Stimulated activated CD8-positive, alpha-beta memory T cell treated with anti-CD3 and anti-CD28 coated beads, Interleukin-15, amount 100 ng/mL, for 24 hours (primary cell): ENCODE measurements at places on chromosomes 16 and 17.

DNA sequence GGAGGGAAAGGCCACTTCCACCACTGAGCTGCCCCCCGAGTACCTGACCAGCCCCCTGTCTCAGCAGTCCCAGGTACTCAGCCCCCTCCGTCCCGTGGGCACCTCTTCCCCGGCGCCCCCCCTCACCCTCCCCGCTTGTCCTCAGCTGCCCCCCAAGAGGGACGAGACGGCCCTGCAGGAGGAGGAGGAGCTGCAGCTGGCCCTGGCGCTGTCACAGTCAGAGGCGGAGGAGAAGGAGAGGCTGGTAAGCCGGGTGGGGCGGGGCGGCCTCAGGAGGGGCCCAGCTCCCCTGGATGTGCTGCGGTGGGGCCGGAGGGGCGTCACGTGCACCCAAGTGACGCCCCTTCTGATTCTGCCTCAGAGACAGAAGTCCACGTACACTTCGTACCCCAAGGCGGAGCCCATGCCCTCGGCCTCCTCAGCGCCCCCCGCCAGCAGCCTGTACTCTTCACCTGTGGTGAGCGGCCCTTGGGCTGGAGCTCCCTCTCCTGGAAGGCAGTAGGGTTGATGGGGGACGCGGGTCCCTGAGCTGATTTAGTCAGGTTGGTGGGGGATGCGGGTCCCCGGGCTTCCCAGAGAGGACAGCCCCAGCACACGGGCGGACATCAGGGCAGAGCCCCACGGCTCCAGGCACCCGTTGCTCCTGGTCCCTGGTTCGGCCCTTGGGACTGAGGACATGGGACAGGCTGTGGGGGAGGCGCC is 9.5 kb upstream of the MRPL12 start:
- no peak for DNase-seq

- DNase-seq: no peak
Observed at GRCh38 chr17:48330421-48330820, 99.6 kb downstream of the SKAP1 start.

- DNase-seq: no peak
Observed at GRCh38 chr16:49750341-49751000, 105.4 kb downstream of the ZNF423 start.

- no peak for DNase-seq
Observed at GRCh38 chr16:20846030-20846429, 39.7 kb downstream of the REXO5 start.

DNA sequence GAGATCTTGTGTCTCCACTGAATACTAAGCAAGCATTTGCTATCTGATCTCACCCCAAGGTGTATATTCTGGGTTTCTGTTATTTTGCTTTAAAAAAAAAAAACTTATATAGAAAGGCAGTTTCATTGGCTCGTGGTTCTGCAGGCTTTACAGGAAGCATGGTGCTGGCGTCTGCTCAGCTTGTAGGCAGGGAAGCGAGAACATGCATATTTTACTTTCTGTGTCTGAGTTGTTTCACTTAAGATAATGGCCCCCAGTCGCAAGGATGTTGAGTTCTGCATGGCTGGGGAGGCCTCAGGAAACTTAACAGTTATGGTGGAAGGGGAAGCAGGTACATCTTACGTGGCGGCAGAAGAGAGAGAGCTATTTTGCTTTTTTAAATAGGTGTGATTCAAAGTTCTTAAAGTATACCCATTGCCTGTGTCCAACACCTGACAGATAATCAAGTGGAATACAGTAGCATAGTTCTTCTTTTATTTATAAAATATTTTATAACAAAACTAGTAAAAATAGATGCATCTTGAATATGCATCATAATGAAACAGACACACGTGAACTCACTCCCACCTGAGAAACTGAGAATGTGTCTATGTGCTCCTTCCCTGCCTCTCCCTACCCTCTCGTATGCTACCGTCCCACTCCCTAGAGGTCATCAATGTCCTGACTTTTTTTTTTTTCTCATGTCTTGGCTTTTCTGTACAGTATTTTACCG is 15.4 kb upstream of the ARHGAP17 start:
- no peak for DNase-seq

- no peak for DNase-seq
Observed at GRCh38 chr16:27725236-27726000, 175.5 kb downstream of the KATNIP start.

GRCh38 chr17:50035421-50035879 is 20.5 kb upstream of the ITGA3 start:
- no peak for DNase-seq

DNA sequence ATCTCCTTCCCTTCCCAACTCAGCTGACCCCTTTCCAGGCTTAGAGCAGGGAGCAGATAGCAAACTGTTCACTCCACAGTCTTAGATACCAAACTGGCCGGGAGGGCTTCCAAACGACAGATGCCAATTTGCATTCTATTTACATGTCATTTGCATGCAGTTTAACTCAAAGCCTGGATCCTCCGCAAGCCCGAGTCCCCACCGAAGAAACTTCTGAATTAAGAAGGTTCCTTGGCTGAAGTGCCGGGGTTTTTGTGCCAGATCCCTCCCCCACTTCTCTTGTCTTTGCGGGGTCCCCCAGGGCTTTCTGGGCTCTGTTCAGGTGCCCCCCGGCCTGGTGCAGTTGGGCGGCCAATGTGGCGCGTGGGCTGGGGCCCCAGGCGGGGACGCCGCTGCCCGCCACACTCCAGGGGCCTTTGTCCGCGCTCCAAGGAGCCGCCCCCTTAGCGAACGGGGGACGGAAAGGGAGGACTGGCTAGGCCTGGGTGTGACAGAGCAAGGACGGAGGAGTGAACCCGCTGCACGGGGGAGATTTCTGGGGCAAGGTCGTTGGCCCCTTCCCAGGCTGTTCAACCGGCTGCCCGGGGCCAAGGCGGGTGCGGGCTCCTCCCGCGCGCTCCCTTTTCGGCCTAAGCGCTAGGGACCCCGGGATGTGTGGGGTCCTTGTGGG is 1.2 kb downstream of the GPRC5B start:
- no peak for DNase-seq

DNA sequence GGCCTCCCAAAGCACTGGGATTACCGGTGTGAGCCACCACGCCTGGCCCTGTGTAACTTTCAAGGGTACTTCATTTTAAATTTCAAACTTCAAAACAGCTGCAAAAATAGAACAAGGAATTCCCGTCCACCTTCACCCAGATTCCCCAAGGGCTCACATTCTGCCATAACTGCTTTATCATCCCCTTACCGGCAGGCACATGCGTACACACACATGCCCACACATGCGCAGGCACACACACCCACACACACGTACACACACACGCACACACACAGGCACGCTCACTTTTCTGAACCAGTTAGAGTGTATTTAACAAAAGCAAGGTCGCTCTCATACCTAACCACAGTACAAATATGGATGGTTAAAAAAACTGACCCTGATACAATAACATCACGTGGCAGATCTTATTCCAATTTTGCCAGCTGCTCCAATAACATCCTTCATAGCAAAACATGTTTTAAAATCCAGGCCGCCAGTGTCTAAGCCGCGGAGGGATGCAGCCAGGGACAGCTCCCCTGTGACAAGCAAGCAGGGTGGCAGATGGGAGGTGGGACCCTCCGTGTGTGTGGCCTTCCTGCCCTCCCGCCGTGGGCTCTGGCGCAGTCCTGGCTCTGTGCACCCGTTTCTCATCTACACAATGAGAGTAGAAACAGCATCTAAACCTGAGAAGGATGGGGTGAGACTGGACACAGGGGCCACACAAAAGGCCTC is 23.1 kb downstream of the PDIA2 start:
- DNase-seq: no peak

DNA sequence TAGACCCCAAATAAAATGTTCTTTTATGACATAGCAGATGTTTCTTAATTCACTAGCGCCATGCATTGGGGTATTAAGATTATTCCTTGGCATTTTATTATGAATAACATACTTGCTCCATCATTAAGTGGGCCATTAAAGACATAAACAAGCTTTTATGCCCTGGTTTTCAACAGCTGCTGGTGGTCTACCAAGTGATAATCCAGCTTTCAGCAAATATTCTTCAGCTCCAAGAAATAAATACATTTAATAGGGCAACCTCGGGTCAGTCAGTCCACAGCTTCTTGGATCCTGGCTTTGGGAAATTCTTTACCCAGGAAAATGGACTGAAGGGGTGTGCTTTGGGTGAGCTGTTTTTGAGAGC is 217.3 kb upstream of the IRX3 start:
- DNase-seq: no peak
